ENCODE measurements at places on chromosomes 2 and 18.

GRCh38 chr18:47558110-47558750, 306.8 kb upstream of the SKOR2 start:
- no peak for DNase-seq

DNA sequence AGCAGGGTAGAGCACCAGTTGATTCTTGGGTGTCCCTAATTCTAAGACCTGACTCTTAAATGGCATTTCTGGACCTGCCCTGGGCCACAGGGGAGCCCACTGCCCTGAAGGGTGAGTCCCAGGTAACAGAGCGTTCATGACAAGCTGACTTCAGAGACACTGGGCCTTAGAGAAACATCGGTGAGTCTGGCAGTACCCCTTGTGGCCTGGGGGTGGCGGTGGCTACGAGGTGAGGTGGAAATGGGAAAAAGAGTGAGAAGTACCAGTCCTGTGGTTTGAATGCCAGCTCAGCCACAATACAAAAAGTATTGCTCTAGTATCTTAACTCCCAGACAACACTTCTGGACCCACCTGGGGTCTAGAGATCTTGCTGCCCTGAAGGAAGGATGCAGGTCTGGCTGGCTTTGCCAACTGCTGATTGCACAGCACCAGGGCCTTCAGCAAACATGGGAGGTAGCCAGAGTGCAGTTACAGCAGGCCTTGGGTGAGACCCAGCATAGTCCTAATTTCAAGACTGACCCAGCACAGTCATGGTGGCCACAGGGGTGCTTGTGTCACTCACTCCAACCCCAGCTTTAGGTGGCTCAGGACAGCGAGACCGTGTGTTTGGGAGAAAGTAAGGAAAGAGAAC, 44.5 kb downstream of the USP34 start:
- DNase-seq = peak; percentile 44

GRCh38 chr2:233013027-233013461, at the start of gene NGEF:
Gene NGEF, minus strand, starts transcription at chr2:233013256. Its CDS starts 38,366 bp downstream, at chr2:232974890.
- no peak for DNase-seq

GRCh38 chr2:84116143-84116542, 342.9 kb downstream of the SUCLG1 start:
- DNase-seq = no peak

GRCh38 chr2:135055182-135055786, 3.2 kb downstream of the RAB3GAP1 start:
- DNase-seq = peak; percentile 69

GRCh38 chr18:42047721-42048120, 92.7 kb downstream of the PIK3C3 start:
- no peak for DNase-seq

- no peak for DNase-seq
Measured at GRCh38 chr2:43107679-43108078, 118.7 kb downstream of the ZFP36L2 start.

- DNase-seq = no peak
Measured at GRCh38 chr2:21633911-21634310, 510.1 kb downstream of the TDRD15 start.

DNA sequence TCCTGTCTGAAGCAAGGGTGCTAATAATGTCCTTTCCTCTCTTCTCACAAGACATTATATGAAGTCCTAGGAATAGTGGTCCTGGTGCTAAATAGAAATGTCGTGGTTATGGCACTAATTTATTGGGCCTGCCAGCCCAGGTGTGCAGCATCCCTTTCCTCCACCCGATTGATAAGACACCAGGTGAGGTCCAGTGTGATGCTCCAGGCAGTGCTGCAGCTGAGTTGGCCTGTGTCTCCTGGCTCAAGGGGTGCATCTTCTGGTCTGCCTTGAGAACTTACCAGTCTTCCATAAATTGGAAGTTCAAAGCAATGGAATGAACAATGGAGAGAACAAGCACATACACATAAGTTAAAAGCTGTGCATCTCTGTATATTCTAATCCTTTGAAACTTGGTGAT, 26.9 kb downstream of the CRIM1 start:
- DNase-seq = no peak

DNA sequence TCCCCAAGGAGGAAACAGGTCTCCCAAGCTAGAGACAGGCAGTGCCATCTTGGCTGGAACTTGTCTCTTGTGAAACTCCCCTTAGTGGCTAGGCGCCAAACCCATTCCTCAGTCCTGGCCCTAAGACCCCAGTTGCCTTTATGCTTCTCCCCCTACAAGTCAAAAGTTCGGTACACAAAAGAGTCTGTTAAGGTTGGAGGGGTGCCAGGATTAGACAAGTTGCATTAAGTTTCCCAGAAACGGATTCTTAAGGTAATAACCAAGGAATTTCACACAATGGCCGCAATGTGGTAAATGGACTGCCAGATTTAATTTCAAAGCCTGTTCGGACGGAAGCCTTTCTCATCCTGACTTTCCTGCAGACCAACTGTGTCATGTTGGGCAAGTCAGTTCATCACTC, 80.7 kb downstream of the CCBE1 start:
- DNase-seq = no peak

DNA sequence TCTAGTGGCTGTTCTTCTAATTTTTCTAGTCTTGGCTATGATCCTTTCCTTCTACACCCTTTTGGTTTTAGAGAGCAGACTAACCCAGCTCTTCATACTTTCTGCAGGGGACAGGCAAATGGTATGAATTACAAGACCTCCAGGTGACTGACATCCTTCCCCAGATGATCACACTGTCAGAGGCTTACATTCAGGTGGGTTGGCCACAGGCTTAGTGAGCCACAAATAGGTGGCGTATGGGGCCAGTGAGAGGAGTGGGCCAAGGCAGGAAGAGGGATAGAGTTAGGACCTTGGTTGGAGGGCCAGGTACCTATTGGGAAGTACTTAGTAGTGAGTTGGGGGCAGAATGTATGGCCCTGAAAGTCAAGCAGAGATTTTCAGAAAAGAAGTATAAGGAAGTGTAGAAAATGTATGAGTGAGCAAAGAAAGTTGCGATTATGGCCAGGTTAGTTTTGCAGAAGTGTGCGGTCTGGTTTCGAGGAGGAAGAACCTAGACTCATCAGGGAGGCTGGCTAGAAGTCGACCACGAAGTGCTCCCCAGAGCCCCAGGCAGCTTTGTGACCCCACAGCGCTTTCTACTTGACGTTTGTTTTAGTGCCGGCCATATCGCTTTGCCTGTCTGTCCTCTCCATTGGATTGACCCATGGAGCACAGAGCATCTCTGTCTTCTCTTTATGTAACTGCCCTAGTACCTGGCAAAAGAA, 20.0 kb downstream of the SFTPB start:
- DNase-seq = no peak

- DNase-seq = peak; percentile 88
Measured at GRCh38 chr2:127498386-127498785, 27.9 kb downstream of the IWS1 start.

GRCh38 chr2:42957109-42957860, 164.9 kb upstream of the HAAO start:
- no peak for DNase-seq

GRCh38 chr2:45986509-45986908, 310.7 kb upstream of the EPAS1 start:
- DNase-seq = no peak

DNA sequence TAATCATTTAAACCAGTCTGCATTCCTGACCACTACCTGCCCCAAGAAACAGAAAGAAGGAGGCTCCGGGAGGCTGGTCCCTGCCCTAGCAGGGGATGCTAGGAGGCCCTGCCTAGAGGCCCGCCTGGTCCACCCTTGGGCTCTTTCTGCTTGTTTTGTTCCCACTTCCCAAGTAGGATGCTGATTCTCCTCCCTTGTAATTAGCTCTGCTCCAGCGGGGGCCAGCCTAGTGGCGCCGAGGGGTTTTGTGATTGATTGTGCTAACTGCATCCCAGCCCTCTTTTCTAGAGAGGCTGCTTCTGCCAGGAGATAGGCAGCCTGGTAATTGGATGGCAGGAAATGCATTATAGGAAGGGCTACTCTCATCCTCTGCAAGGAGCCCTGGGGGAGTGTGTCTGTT, 220.0 kb downstream of the LOXHD1 start:
- DNase-seq = no peak

DNA sequence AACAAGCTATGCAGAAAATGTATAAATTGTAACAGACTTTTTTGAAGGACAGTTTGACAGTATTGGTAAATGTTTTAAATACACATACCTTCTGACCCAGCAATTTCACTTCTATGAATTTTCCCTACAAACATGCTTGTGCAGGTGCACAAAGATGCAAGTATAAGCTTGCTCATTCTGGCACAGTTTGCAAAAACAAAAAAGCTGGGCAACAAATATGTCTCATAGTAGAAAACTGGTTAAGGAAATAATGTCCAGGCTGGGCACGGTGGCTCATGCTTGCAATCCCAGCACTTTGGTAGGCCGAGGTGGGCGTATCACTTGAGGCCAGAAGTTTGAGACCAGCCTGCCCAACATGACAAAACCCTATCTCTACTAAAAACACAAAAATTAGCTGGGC, 96.9 kb upstream of the NEDD4L start:
- DNase-seq = no peak

GRCh38 chr18:70036771-70037347, 89.2 kb upstream of the CD226 start:
- no peak for DNase-seq

GRCh38 chr2:101341901-101342624, 33.6 kb upstream of the RNF149 start:
- peak; percentile 67 for DNase-seq

GRCh38 chr18:10928772-10929373, 220.5 kb downstream of the PIEZO2 start:
- peak; percentile 81 for DNase-seq

- DNase-seq = peak; percentile 72
Measured at GRCh38 chr18:76491473-76491775, 3.6 kb downstream of the ZNF516 start.

- DNase-seq = no peak
Measured at GRCh38 chr18:63956755-63957154, 7.7 kb downstream of the HMSD start.

GRCh38 chr2:237159006-237159911, 73.6 kb downstream of the COPS8 start:
- DNase-seq = no peak

- DNase-seq = no peak
Measured at GRCh38 chr2:226906163-226906693, 70.4 kb downstream of the RHBDD1 start.

DNA sequence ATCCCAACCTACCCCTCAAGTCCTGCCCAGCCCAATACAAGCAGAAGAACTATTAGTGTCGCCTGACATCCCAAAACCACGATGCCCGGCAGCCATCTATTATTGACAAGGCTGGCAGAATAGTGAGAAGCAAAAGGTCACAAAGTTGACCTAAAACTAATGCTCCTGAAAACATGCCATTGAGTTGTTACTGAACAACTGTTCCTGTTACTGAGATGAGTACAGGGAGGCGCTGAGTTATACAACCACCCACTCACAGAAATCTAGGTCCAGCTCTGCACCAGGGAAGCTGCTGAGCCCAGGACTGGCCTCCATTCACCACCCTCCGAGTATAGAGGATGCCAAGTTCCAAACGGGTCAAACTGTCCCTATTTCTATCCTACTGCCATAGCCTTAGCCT, 180.0 kb upstream of the ACAA2 start:
- no peak for DNase-seq

DNA sequence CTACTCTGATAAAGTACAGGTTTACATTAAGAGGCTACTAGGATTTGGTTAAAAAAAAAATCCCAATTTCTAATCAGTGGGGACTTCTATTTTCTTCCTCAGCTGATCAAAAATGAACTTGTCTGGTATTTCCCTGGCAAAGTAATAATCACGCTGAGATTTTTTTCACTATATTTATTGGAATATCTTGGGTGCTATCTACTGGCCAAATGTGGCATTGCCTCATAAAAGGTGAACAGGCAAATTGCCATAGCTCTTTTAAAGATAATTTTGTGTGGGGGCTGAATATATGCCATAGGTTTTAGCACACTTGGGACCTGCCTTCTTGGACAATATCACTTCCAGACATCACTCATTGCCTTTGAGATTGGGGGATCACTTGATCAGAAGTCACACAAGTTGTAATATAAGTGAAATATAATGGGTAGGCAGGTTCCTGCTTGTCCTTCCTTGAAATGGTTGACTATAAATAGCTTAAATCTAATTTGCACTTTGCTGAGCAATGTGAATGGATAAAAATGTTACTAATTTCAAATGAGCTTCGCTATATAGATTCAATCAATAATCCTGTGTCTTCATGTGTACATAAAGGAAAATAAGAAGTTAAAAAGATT, 7.0 kb upstream of the NXPH2 start:
- peak; percentile 47 for DNase-seq

DNA sequence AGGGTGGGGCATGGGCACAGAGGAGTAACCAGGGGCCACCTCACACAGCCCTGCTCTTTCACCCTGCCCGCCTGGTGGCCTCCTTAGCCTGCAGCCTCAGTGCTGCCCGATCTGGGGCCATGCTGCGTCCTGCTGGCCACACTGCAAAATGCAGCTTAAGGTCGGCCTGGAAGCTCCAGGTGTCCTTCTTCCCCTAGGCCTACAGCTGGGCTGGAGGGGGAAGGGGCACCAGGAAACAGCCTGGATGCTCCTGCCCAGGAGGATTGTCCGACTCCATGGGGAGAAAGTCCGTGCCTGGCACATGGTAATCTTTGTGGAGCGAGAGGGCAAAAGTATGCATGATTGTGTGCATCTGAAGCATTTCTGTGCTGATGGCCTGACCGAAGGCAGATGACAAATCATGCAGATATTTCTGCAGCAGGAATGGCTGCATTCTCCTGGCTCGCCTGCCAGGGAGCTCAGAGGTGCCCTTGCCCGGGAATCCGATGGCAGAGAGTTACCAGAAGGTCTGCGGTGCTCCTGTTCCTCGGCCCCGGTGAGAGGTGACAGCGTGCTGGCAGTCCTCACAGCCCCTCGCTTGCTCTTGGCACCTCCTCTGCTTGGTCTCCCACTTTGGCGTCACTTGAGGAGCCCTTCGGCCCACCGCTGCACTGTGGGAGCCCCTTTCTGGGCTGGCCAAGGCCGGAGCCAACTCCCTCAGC, 12.8 kb upstream of the ALPP start:
- peak; percentile 59 for DNase-seq

DNA sequence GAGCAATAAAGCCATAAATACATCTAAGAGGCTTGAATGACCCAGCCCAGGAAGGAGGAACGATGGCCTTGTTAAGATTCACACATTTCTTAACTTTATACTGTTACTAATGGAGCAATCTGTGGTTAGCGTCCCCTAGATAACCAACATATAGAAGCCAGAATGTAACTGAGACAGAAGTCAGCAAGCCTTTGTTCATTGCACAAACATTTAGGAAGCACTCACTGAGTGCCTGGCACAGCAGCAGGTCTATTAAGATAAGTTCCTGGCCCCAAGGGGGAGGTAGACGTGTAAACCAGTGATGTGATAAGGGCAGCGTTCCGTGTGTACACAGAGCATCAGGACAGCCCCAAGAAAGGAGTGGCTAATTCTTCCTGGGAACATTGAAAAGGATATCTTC, 63.6 kb upstream of the ATL2 start:
- DNase-seq = no peak
